ENCODE measurements at places on chromosomes 1 and 21.

DNA sequence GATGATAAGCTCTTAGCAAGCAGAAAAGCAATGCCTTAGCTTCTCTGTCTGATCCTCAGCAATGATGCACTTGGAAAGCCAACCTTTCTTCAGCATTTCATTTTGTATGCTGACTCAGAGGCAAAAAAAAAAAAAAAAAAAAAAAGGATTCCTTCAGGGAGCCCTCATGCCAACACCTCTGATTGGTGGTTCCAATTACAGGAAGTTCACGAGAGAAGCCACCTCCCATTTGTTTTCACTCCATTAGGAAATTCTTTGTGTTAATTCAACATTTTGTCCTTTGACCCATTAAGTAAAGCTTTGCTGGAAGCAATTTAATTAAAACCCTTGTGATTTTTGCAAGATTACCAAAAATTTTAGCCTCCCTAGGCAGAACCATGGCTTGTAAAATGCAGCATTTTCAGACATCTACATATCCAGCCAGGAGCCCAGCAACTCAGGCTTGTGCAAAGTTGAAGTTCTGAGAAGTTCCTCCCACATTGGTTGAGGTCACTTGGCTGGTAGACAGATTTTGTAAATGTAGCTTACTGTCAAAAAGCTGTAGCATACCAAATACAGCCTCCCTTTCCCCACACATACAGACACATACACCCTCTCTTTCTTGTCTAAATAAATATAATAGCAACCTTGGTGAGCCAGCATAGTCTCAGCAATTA, 27.1 kb upstream of the VTCN1 start:
- DNase-seq = no peak

DNA sequence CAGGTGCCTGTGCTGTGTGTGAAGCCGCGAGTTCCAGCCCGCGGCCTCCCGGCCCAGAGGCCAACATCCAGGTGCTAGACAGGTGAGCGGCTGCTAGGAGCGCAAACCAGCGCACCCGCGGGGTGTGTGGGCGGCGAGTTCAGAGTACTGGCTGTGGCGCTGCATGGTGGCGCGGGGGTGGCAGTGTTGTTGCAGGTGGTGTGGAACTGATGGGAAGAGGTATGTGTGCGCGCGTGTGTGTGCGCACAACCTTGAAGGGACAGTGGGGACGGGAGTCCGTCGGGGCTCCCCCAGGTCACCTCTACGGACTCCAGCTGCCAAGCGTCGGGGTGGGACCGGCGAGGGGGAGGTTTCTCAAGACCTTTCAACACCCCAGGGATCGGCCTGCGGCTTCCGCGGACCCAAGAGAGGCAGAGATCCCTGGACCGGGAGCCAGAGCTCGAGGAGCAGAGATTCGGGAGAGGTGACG, 433 bp upstream of the DMBX1 start:
- DNase-seq = no peak

GRCh38 chr1:9253004-9253403, 18.4 kb downstream of the H6PD start:
- no peak for DNase-seq

DNA sequence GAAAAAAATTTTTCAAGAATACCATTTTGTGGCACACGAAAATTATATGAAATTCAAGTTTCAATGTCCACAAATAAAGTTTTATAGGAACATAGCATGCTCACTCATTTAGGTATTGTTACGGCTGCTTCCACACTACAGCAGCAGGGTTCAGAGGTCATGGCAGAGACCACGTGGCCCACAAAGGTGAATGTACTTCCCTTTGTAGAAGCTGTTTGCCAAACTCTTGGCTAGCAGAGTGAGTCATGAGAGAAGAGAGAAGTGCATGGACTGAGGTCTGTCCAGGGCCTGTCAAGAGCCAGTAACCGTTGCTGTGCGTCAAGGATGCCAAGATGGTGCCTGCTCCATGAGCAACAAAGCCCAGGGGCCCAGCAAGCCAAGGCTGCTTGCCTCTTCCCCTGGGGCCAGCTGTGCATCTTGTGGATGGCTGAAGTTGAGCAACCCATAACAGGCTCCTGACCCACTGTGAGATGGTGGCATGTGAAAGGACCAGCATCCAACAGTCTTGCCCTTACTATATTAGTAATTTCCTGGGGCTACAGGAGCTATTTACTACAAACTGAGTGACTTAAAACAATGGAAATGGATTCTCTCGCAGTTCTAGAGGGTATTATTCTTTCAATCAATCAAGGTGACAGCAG, 64.8 kb upstream of the ATP5PO start:
- DNase-seq = no peak

DNA sequence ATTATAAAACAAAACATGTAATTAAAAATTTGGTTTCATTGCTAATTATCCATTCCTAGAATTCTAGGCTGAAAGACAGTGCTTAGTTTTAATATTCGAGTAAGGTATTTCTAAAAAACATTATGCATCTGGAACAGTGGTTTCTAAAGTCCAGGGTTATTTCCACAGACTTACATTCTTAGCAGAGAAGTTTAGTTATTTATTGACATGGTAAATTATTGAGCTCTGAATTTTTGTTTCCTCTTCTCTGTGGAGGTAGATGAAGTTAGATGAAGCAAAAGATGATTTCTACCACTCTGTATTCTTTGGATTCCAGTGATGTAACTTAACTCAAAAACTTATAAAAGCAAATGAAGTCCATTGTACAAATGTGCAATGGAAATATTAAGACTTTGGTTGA, 709.4 kb downstream of the MRPL39 start:
- DNase-seq = no peak

DNA sequence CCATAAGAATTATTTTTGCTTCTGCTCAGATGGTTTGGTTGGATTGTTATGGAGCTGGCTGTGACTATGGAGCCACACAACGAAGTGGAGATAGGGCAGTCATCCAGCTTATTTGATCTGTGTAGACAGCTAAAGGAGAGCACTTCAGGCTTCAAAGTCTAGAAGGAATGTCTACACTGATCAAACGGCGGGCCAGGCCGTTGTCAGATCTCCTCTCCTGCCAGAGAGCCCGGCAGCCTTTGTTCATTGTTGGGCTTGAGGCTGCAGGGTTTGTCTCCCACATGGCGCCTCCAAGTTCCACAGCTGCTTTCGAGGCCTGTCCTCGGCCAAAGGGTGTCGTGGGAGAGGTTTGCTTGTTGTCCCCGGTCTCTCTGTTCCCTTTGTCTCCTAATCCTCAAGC, 2.8 kb upstream of the STMN1 start:
- DNase-seq = no peak

GRCh38 chr1:231828182-231828920, 201.8 kb downstream of the DISC1 start:
- no peak for DNase-seq

DNA sequence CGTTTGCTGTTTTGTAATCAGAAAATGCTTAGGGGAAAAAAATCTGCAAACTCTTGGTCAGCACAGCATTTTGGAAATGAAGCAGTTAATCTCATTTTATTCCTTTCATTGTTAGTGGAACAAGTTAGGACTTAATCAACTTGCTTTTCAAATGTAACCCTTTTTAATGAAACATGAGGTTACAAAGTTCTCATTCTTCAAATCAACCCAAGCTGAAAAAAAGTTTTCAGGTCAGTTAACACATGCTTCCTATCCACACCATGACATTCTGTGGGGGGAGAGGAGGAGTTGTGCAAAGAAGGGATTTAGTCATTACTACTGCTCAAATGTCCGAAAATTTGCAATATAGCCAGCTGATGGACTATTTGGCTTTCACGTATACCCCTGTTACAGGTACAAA, 283.2 kb upstream of the LYPLAL1 start:
- DNase-seq = no peak

DNA sequence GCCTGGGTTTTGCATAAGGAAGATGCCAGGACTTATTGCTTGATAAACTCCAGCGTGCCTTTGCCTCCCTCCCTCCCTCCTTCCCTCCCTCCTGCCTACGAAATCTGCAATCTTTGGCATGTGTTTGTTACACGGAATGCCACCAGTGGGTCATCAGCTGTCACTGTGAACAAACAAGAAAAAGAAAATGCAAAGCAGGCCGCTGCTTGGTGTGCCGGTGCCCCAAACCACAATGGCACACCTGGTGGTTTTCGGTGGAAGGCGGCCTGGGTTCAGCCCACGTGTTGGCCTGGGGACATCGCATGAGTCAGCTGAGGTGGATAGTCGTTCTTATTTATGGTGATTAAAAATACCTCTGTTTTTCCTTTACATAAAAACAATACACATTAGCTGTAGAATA, 16.3 kb upstream of the IFNLR1 start:
- no peak for DNase-seq

GRCh38 chr21:31268090-31268489, 76.0 kb downstream of the TIAM1 start:
- no peak for DNase-seq

- no peak for DNase-seq
These were observed 6.6 kb upstream of the THRAP3 start for GRCh38 chr1:36217670-36218069.

- DNase-seq = no peak
These were observed 221.5 kb upstream of the BRINP3 start for GRCh38 chr1:190699165-190699564.

DNA sequence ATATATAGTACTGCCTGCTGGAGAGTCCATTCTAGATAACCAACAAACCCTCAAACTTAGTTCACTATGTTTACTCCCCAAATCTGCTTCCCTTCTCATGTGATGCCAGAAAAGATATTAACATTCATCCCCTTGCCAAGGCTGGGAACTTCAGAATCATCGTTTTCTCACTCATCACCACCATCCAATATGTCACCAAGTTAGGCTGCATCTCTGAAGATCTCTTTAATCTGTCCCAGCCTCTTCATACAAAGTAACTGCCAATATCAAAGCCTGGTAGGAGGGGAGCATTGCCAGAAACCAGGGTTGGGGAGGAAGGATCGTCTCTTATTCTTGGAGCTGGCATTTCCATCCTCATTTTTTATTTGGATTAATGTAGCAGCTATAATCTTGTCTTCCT, 71.6 kb downstream of the XCL2 start:
- no peak for DNase-seq

GRCh38 chr1:162094271-162094670, 24.8 kb downstream of the NOS1AP start:
- DNase-seq = peak; percentile 26

DNA sequence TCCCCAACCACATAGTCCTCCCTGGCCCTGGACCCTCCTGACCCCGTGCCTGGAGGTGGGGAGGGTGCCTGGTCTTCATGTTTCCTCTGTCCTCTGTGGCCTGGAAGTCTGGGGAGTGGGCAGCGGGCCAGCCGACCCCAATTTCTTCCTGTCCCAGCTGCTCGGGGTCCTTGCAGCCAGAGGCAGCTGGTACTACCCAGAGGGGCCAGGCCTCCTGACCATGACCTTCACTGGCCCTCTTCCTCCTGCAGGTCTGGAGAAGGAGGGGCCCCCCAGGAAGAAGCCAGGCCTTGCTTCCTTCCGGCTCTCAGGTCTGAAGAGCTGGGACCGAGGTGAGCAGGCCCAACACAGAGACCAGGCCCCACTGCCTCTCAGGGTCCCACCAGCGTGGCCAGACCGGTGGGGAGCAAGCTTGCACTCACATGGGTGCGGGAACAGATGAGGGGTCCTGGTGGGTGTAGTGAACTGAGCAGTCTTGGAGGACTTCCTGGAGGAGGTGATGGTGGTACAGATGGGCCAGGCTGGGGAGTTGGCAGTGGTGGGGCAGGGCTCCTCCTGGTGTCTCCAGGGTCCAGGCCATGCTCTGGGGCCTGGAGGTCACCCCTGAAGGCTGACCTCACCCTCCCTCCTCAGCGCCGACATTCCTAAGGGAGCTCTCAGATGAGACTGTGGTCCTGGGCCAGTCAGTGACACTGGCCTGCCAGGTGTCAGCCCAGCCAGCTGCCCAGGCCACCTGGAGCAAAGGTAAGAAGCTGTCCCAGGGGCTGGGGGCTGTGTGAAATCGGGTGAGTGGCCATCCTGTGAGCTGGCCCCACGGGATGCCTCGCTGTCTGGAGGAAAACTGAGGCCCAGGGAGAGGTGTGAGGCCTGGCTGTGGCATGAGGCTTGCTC, 32.7 kb downstream of the TRIM11 start:
- DNase-seq = no peak

DNA sequence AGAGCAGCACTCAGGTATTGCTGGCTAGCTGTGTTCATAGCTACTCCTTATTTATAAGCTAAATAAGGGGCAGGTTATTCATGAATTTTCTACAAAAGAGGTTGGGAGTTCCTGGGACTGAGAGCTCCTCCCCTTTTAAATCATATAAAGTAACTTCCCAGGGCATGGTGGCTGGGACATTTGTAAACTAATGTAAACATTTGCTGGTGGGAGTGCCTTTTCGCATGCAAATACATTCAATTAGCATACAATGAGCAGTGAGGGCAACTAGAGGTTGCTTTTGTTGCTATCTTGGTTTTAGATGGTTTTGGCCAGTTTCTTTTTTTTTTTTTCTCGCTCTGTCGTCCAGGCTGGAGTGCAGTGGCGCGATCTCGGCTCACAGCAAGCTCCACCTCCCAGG, 43.4 kb downstream of the GNPAT start:
- DNase-seq = no peak

GRCh38 chr1:214318356-214318755, 37.4 kb downstream of the SMYD2 start:
- DNase-seq = no peak

GRCh38 chr1:91579658-91580228, 79.1 kb downstream of the CDC7 start:
- no peak for DNase-seq

- no peak for DNase-seq
These were observed 54.0 kb downstream of the RUNX3 start for GRCh38 chr1:24875991-24876506.

DNA sequence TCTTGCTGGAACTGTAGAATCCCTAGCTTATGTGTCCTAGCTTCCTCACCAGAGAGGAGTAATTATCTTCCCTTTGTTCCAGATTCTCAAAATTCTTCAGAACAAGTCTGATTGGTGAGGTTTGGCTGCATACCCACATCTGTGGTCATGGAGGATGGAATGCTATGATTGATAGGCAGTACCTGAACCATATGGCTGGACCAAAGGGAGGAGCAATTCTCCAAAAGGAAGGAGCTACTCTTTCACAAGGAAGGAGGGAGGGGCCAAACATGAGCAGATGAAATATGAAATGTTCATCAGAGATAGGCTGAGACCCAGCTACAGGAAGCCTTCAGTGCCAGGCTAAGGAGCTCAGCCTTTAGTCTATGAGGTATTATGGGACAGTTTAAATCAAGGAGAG, 5.0 kb upstream of the RNF19B start:
- DNase-seq = no peak

DNA sequence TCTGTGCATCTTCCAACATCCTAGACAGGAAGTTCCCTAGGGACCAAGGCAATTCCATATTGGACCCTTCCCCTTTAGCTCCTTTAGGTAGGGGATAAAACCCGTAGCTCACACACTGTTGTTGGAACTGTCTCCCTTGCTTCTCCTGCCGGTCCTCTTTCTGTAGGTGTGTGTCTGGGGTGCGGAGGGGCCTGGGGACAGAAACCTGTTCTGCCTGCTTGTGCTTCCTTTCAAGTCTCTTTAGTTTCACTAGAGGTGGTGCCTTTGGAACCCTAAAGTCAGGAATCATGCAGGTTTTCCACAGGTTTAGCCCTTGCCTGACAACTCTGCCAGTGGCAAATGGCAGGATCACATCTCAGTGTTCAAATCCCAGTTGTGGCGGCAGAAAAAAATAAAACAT, 74.6 kb upstream of the PTGFRN start:
- no peak for DNase-seq

- no peak for DNase-seq
These were observed 552 bp upstream of the GPR157 start for GRCh38 chr1:9129266-9130041.

GRCh38 chr21:15809818-15810217, 80.0 kb downstream of the USP25 start:
- no peak for DNase-seq

Data from DMS 273 treated with DMSO at 0.1 percent for 48 hours (cell line).